Hippocampal formation (tissue), 2 donors: ENCODE measurements at places on chromosomes 11 and 22.

DNA sequence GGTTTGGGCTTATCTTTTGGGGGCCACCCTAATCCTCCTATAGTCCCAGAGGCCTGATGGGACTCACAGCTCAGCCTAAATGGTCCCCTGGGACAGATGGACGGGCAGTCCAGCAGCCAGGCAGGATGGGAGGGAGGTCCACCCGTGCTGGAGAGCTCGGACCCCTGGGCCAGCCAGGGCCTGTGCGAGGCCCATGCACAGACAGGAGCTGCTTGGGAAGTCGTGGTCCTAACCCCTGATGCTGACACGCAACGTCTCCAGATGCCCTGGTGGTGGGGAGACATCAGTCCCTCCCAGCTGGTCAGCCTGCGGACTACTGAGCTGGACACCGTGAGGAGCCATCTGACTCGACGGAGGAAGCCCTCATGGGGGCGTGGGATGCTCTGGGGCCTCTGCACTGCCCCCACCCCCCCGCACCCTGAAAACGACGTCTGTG is 31.2 kb upstream of the MUC5AC start:
- no peak for DNase-seq

DNA sequence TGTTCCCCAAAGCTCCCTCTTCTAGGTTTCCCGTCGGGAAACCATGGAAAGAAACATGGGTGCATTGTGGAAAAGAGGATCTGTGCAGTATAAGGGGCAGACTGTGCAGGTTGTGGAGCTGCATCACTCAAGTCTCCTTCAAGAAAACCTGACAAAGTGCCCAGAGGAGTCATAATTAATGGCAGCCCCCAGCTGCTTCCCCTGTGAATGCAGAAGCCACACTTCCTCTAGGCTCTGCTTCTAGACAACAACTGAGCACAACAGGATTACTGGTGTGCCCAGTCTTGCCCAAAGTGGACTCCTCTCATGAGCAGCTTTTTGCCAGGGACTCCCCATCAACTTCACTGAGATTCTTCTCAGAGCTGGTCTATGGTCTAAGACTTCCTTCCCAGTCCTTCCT is 42.6 kb upstream of the SCUBE2 start:
- no peak for DNase-seq

- DNase-seq: no peak
These were observed 17.4 kb upstream of the OR10V1 start for GRCh38 chr11:59730896-59731565.

DNA sequence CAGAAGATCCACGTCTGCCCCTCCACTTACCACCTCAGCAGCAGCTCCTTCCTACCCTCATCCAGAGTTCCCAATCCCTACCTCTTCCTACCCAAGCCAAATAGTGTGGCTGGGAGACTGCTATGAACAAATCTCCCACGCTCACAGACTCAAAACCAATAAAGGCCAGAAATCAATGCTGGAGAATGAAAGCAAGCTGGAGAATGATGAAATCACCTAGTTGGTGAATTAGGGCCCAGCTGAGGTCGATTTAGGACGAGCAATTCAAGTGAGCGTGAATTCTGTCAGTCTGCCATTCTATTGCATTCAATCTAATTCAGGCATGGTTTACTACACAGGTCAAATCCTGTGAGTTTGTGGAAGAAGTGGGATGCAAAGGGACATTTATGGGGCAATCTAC is 22.5 kb downstream of the COMMD9 start:
- no peak for DNase-seq

- DNase-seq: no peak
These were observed 26.8 kb upstream of the MGAT3 start for GRCh38 chr22:39429916-39430575.

DNA sequence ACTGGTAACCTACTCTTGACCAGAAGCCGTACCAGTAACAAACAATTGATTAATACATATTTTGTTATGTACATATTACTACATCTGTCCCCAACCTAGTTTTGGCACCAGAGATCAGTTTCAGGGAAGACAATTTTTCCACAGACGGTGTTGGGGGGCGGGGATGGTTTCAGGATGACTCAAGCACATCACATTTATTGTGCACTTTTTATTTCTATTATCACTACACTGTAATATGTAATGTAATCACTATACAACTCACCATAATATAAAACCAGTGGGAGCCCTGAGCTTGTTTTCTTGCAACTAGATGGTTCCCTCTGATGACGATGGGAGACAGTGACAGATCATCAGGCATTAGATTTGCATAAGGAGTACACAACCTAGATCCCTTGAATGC is 15.5 kb downstream of the DGCR8 start:
- no peak for DNase-seq

DNA sequence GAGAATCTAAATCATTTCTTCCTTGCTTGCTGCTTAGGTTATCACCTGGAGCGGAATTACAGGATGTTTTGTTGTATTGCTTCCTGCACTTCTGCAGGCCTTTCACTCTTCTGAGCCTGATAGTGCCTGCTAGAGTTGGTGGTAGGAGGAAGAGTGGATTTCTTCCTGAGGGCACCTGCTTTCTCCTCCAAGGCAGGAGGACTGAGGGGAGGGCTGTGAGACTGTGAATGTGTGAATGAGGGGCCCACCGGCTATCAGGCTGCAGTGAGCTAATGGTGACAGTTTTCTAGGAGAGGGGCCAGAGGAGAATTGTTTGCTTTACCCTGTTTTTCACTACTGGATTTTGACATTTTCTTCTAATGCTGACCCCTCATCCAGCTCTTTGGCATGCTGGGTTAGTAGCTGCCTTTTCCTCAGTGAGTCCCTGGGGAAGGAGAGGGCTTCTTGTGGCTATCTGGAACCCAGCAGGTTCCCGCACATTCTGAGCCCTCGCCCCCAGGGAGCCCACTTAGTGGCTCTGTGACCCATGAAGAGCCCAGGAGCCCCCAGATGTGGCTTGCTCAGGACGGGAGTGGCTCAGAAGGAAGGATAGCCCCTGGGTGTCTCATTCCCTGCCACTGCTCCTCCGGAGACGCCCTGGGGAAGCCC is 39.1 kb downstream of the DIXDC1 start:
- DNase-seq: no peak

- DNase-seq: no peak
These were observed 178.1 kb downstream of the SOX6 start for GRCh38 chr11:16178273-16178672.

DNA sequence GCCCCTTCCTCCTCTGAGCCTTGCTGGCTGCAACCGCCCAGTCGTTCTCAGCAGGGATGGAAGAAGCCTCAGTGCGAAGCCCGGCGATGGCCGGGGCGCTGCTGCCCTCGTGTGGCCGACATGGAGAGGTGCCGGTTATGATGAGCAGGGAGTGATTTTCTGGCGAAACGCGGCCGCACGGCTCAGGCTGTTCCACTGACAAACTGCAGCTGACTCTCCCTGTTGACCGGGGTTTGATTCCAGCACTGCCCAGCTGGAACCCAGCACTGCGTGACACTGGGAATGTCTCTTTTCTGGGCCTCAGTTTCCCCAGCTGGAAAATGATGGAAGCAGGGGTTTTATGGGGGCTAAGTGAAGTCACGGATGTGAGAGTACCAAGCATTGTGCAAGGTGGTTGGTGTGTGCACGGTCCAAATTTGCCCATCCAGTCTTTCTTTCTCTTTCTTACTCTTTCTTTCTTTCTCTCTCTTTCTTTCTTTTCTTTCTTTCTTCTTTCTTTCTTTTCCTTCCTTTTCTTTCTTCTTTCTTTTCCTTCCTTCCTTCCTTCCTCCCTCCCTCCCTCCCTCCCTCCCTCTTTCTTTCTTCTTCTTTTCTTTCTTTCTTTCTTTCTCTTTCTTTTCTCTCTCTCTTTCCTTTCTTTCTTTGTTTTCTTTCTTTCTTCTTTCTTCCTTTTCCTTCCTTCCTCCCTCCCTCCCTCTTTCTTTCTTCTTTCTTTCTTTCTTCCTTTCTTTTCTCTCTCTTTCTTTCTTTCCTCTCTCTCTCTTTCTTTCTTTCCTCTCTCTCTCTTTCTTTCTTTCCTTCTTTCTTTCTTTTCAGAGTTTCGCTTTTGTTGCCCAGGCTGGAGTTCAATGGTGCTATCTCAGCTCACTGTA is 25.8 kb upstream of the MPPED1 start:
- DNase-seq: peak; percentile 66

- DNase-seq: no peak
These were observed 2.0 kb downstream of the LMNTD2 start for GRCh38 chr11:558503-558902.

- DNase-seq: no peak
These were observed 21.5 kb downstream of the OR56B4 start for GRCh38 chr11:6129011-6129410.
